Right renal cortex interstitium (tissue), 3 donors: ENCODE measurements at places on chromosomes 3 and 15. TPM values are rescaled to one million over a fixed set of nuclear protein-coding genes. Genes with fewer than 3 reads are reported as not detected.

LARP6 gene
- polyA plus RNA-seq = 18.7 TPM

SLC2A2 gene
- 11.3 TPM for polyA plus RNA-seq

GRCh38 chr3:58585005-58585786 lies 8.0 kb upstream of the FAM107A start:
- DNase-seq = no peak

DNA sequence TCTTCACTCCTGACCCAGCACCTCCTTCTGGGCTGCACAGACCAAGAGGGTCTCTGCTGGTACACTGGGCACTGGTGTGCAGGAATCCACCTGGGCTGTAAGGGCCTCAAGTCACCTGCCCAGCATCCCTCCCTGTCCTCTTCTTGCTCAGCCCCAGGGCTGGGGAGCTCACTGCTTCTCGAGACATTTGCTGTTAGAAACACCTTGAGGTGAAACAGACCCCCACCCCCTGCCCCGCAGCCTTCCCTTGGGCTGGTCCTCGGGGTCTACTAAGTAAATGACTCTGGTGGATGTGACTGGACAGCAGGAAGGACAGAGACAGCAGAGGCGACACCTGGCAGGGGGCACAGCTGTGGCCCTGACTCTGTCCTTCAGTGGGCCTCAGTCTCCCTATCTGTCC lies 29.1 kb downstream of the LOXL1 start:
- no peak for DNase-seq

DNA sequence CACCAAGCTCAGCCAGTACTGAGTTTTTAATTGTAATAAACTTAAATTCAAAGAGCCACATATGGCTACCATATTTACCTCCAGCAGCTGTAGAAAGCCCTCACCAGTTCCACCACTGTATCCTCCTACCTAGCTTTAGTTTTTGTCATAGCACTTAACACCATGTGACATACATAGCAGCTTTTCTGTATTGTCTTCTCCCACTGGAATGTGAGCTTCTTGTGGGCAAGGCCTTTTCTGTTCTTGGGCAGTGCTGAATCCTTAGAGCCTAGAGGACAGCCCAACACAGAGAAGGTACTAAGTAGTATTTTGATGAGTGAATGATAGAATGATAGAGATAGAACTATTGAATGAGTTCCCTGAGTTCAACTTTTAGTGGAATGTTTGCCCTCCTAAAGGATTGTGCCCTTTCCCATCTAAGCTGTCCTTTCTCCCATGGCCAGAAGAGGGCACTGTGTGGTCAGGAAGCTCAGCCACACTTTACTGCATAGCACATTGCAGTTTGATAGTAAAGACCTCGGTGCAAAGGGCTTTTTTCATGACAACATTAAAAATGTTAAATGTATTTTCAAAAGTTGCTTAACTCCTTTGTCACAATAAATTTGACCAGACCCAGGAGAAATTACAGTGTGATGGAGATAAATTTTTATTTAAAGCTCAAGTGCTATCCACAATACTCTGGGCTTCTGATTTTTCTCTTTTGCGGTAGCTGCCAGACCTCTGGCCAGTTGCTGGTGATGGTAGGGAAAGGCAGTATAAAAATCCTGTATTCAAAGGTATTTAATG lies 115.8 kb downstream of the GHSR start:
- DNase-seq = peak; percentile 50

GRCh38 chr15:93088981-93089726 lies at the start of gene RGMA:
TSS of gene RGMA (minus strand) at chr15:93089211. CDS start at chr15:93088932, 279 bp downstream.
- DNase-seq = no peak
